ENCODE measurements at places on chromosomes 5 and 9. TPM values are rescaled to one million over a fixed set of nuclear protein-coding genes. Genes with fewer than 3 reads are reported as not detected.

Gene COL5A1
- 16.4 TPM for total RNA-seq

Gene ECPAS
- total RNA-seq = 97.5 TPM

Gene IFNK
- total RNA-seq = not detected

Gene PCDHA2
- 2.1 TPM for total RNA-seq

Gene LCN15
- 0.52 TPM for total RNA-seq

Gene SV2C
- total RNA-seq = 0.05 TPM

Gene PCDHGA6
- 2.6 TPM for total RNA-seq

- DNase-seq = no peak
These were observed 49.6 kb upstream of the SMIM32 start for GRCh38 chr5:136242611-136243010.

- no peak for DNase-seq
These were observed 360.1 kb upstream of the RIOK2 start for GRCh38 chr5:97543166-97543565.

DNA sequence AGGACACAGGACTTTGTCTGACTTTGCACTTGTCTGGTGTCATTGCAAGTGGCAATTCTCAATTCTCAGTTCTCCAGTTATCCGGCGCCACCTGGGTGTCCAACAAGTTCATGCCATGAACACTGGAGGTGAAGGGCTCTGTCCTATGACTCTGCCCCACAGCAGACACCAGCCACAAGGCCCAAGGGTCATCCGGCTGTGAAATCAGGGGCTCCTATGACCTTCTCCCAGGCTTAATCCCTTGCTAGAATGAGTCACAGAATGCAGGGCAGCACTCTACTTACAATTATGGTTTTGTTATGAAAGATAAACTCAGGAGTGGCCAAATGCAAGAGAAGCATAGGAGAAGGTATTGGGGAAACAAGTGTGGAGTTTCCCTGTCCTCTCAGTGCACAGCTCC lies 392.0 kb downstream of the GADD45G start:
- DNase-seq = no peak

- DNase-seq = no peak
These were observed 74.8 kb upstream of the FAM170A start for GRCh38 chr5:119554597-119554996.

DNA sequence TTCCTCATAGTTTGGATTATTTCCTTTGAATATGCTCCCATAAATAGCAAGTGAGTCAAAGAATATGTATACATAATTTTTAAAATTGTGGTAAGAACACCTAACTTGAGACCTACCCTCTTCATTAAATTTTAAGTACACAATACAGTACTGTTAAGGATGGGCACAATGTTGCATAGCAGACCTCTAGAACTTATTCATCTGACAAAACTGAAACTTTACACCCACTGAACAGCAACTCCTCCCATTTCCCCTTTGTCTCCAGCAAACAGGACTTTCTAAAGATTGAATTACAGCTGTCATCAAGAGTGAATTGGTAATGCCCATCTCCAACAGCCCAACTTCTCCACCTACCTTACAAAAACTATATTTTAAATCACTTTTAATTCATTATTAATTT lies 388.9 kb downstream of the HTR1A start:
- no peak for DNase-seq

- no peak for DNase-seq
These were observed 46.8 kb upstream of the HAND1 start for GRCh38 chr5:154524859-154525258.

GRCh38 chr9:117448066-117448465 lies 33.2 kb upstream of the ASTN2 start:
- DNase-seq = no peak

Data from WTC11 (cell line).